ENCODE measurements at places on chromosomes 2 and 18.

DNA sequence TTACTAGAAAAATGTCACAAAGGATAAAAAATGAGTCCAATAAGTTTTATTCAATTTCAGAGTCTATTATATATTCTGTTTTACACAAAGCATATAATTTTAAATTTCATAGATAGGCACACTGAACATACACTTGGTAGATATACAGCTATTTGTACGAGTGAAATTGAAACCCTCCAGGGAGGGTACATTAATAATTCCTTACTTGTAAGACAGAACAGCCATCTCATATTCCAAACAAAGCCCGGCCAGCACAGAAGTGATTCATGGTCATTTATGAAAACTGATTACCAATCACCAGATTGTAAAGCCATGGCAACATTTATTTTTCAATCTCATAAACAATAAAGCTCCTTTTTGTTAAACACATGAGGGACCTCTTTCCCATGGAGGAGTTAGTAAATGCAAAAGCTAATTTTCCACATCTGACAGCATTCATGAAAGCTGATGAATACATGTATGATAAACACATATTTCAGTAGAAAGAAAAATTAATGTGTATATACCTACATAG is 190.6 kb downstream of the TDRD15 start:
- DNase-seq: no peak

DNA sequence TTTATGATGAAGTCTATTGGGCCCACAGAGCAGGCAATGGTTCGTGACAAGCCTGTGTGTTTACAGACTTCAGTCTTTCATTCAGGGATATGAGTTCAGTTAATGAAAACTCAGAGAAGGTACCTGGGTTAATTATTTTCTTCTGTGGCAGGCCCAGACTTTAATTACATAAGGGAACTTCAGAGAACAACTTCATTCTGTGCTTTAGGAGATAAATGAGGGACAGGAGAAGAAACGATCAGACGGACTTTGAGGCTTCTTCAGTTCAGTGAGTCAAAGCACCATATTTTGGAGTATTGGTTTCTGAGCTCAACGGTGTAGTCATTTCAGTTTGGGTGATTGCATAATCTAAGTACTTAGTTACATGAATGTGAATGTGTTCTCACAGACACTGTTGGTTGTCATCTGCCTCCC is 203.0 kb upstream of the KCNJ3 start:
- no peak for DNase-seq

DNA sequence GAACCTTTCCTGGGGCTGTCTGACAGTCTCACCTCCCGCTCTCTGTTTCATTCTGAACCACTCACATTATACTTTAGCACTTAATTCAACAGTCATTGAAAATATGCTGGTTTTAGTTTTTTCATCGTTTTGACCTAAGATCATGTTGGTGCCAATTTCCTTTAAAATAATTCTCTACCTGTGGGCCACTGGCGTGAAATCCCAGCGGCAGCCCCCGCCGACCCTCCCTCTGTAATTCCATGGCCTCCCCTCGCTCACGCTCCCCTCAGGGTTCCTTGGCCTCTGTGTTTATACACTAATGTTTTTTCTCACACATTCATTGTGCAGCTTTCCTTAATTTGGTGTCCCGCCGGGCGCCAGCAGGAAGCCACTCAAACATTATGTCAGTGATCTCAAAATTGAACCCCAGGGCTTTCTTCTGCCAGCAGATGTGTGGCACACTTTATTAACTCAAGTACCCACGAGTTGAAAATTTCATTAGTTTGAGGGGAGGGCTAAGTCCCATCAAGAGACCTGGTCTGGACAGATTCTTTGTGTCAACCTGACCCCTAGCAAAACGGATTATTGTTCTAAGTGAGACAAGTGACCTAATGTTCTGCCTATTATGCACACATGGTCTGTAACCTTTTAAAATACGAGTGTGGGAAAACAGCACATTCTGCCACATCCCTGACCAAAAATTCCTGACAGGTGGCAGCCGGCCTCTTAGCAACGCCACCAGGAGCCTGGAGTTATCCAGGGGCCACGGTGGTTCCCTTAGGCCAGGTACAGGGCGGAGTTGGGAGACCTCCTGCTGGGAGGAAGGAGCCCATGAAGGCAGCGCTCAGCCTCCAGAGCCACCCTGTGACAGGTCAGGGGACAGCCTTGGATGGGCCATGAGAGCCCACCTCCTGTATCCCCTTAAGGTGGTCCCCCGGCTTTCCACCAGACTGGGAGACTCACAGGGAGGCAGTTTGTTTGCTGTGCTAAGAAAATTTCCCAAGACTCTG is 53.1 kb downstream of the APOB start:
- DNase-seq: no peak

DNA sequence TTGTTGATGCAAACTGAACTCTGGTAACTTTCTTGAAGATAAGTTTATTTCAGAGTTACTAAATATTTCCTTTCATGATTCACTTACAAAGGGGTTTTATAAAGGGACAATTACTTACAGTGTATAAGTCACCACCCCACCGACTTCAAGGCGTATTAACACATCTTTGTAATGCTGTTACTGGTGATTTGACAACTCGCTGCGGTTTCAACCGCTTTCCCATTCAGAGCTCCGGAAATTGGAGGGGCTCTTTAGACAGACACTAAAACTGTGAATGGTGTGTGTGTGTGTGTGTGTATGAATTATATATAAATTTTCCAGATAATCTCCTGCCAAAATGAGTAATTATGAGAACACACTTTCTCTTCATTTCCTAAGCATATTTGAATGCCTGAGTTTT is 4.9 kb downstream of the TM4SF20 start:
- no peak for DNase-seq

DNA sequence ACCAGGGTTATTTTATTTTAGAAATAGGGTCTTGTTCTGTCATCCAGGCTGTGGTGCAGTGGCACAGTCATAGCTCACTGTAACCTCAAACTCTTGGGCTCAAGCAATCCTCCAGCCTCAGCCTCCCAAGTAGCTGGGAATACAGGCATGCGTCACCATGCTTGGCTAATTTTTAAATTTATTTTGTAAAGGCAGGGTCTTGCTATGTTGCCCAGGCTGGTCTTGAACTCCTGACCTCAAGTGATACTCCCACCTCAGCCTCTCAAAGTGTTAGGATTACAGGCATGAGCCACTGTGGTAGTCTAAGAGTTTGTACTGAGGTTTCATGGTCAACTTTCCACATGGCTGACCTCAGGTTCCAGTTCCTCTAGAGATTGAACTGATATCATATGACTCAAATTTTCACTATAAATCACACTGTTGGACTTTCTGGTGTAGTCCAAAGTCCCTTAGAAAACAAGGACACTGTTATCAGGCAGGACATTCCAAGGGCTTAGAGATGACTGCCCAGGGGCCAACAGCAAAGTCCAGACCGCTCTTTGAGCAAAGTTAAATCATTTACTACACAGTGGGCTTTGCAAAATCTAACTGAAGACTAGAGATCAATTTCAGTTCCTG is 82.0 kb upstream of the MEX3C start:
- no peak for DNase-seq

DNA sequence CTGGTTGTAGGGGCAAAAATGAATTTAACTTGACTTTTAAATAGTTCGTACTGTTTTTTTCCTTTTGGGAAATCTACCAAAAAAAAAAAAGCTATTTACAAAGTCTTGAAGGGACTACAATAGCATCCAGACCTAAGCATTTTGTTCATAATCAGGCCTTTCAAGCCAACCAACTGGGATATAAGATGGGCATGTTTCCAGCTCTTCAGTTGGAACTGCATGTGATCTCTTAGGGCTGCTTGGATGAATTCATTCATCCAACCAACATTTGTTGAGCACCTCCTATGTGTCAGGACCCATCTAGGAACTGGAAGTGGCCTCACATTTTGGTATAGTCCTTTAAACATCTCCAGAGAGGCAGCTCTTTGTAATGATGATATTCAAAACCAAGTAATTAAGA is 98.6 kb downstream of the AAK1 start:
- DNase-seq: no peak

DNA sequence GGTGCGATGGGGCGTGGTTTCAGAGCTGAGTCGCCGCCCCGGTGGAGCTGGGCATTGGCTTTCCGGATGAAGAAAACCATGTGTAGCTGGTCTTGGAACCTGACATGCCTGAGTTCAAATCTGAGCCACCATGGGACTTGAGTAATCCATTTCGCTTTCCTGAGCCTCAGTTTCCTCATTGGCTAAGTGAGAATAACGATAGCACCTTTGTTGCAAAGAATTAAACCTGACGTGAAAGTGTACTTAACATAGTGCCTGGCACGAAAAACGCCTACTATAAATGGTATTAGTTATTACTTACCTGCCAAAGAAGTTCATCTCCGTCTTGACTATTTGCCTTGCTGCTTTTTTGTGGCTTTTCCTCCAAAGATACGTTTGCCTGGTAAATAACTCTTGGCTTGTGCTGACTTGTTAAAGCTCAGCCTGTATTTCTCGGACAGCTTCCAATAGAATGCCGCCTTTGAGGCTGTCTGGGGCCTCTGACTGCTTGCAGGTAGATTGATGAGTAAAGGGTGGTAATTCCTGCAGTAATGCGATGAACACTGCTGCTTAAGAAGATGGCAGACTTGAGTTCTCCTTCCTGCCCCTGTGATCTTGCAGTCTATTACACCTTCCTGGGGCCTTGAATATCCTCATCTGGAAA is 1.3 kb downstream of the CDCA7 start:
- no peak for DNase-seq

GRCh38 chr2:207902821-207903220 is 122.5 kb downstream of the PLEKHM3 start:
- no peak for DNase-seq

DNA sequence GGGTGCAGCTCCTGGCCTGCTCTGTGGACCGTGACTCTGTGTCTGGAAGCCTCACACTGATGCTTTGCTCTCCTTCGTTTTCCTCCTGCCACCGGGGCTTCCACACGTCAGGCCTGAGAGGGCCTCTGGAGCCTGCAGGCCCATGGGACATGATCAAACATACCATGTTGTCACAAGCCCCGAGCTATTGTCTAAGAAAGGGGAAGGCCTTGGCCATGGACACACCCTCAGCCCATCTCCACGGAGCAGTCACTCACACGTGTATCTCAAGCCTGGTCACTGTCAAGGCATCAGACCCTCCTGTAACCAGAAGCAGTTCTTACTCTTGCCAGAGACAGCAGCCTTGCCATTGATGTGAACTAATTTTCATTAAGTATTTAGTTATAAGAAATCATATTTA is 814.1 kb upstream of the SALL3 start:
- no peak for DNase-seq

DNA sequence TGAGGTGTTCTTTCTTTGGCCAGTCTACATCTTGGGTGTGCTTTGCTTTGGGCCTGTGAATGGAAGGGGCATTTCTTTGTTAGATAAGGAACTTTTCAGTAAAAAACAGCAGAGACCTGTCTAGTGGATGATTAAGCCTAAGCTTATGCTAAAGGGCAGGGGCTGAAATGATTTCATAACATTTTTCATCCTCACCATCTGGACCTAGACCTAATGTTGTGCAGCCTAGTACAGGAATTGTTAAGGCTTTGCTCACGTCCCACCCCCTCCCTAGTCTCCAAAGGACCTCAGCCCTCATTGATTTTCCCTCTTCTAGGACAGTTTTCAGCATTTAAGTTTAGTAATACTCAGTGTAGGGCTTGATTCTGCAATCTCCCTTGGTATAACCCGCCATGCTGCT is 111.8 kb downstream of the PRKCE start:
- no peak for DNase-seq

DNA sequence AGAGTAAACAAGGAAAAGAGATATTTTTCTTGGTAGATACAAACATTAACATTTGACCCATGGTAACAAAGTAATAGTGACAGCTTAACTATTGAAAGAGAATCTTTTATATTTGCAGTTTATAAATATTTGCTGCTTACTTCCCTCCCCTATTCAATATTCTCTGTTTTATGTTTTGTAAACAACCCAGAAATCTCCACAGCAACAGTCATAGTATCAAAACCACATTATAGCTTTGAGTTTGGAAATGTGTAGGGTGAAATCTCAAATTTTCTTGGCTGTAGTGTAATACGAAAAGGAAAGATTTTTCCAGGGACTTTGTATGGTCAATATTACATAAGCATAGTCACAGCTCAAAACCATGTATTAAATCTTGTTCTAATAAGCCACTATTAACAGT is 511.2 kb downstream of the METTL4 start:
- DNase-seq: no peak

GRCh38 chr2:187495324-187495723 is 47.3 kb upstream of the CALCRL start:
- DNase-seq: no peak

- no peak for DNase-seq
Measured at GRCh38 chr18:25825979-25826776, 264.2 kb downstream of the SS18 start.
